Psoas muscle (tissue), 8 donors: ENCODE measurements at places on chromosomes 6 and 20.
A peak's percentile ranks its signal among the peaks of the same experiment; 100 is the strongest.

DNA sequence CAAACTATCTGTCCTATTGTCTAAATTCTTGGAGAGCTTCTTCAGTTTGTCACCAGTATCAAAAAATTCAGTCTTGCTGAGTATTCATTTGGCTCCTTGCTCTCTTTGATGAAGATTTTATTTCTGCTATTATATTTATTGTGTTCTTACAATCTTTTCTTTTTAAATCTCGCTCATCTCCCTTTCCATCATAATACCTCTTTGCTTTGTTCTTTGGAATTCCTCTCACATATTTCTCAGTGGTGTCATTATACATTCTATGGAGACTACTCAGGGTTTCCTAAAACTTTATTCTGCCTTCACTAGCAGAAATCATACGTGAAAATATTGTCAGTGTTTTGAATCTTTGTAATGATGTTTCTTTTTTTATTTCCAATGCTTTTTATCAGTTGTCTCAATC is 445.2 kb upstream of the ID4 start:
- no peaks in the 10 kb centered on the region for H3K4me1 ChIP-seq
- DNase-seq: no peak
- H3K4me3 ChIP-seq: no peak overlapping the region
- no peaks in the 10 kb centered on the region for H3K27me3 ChIP-seq

- H3K36me3 ChIP-seq: no peaks in the 10 kb centered on the region
- no peak overlapping the region for H3K27ac ChIP-seq
- no peaks in the 10 kb centered on the region for H3K27me3 ChIP-seq
- no peak for DNase-seq
- peaks cover 4% of the 10 kb centered on the region for H3K4me1 ChIP-seq
These were observed 24.8 kb downstream of the DUSP22 start for GRCh38 chr6:317060-317447.

DNA sequence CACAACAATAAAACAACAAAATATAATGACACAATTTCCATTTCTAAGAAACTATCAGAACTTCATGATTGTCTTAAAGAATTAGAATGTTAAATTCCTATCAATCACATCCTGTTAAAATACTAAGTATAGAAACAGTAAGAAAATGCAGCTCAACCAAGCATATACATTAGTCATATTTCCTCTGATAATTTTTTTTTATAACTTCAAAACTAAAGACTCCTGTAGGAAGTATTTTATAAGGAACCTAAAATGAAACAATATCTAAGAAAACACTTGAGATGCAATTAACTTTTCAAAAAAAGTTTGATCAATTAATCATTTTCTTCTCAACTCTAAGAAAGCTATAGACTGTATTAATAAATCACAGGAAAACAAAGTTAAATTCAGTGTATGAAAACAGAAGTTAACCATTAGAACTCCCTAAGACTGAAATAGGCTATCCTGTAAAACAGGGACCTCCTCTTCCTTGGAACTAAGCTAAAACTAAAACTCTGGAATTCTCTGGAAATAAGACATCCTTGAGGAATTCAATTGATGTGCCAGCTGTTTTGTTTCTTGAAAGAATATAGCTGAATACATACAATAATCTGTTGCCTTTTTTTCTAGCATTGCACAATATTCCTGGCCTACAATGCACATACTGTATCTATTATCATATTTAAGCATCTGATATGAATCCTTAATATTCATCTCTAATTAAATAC is 19.8 kb downstream of the FKBP5 start:
- no peaks in the 10 kb centered on the region for H3K27me3 ChIP-seq
- peaks cover 71% of the 10 kb centered on the region for H3K4me1 ChIP-seq
- H3K27ac ChIP-seq: peak overlapping the region; percentile 73
- H3K36me3 ChIP-seq: peaks cover 2% of the 10 kb centered on the region

DNA sequence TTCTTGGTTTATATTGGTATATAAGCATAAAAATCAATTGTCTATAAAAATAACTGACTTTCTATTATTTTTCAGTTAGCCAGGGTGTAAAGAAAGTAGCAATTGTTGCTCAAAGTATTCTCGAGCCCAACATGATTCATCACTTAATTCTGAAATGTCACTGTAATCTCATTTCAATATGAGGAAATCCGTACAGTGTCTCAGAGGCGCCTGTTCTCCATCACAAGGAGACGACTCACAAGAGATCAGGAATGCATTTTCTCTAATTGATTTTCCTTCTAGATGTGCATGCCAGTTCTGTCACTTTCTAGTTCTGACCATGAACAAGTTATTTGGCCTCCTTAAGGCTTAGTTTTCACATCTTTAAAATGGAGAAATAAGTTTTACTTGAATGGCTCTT is 753.1 kb downstream of the MAFB start:
- no peaks in the 10 kb centered on the region for H3K27me3 ChIP-seq
- H3K4me1 ChIP-seq: peaks cover 6% of the 10 kb centered on the region
- H3K36me3 ChIP-seq: no peaks in the 10 kb centered on the region
- H3K4me3 ChIP-seq: no peak overlapping the region
- DNase-seq: no peak
- no peak overlapping the region for H3K27ac ChIP-seq

GRCh38 chr6:165231177-165231576 is 78.2 kb downstream of the C6orf118 start:
- H3K27ac ChIP-seq: peak overlapping the region; percentile 91
- H3K4me1 ChIP-seq: peaks cover 19% of the 10 kb centered on the region
- H3K27me3 ChIP-seq: no peaks in the 10 kb centered on the region
- H3K4me3 ChIP-seq: peak overlapping the region; percentile 52

GRCh38 chr20:796921-797320 is 28.6 kb upstream of the SLC52A3 start:
- DNase-seq: no peak
- H3K27ac ChIP-seq: no peak overlapping the region
- H3K4me1 ChIP-seq: no peaks in the 10 kb centered on the region
- no peaks in the 10 kb centered on the region for H3K36me3 ChIP-seq

- no peaks in the 10 kb centered on the region for H3K36me3 ChIP-seq
- H3K27ac ChIP-seq: no peak overlapping the region
- H3K4me3 ChIP-seq: no peak overlapping the region
- no peaks in the 10 kb centered on the region for H3K4me1 ChIP-seq
These were observed 391.8 kb upstream of the SOX4 start for GRCh38 chr6:21201637-21202350.

DNA sequence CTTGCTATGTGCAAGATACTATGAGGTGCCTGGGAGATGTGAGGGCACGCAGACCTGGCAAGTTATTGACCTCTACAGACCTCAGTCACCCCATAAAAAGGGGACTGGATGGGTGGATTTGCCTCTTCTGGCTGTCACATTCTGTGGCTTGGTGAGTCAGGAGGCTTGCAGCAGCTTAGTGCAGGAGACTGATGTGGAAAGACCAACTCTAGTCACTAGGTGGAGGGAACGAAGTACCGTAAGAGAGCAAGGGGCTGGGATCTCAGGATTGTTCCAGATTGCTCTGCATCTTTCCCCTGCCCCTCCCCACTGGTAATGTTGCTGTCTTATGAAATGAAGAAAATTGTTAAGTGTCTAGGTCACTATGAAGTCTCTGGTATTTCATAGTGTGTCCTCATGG is 3.3 kb downstream of the MAPRE1 start:
- no peak for DNase-seq
- H3K27me3 ChIP-seq: no peaks in the 10 kb centered on the region
- H3K36me3 ChIP-seq: no peaks in the 10 kb centered on the region

- no peaks in the 10 kb centered on the region for H3K4me1 ChIP-seq
- no peaks in the 10 kb centered on the region for H3K27me3 ChIP-seq
- no peak overlapping the region for H3K27ac ChIP-seq
- no peak overlapping the region for H3K4me3 ChIP-seq
- no peak for DNase-seq
- no peaks in the 10 kb centered on the region for H3K36me3 ChIP-seq
These were observed 246.8 kb downstream of the MYLK4 start for GRCh38 chr6:2503816-2504494.

DNA sequence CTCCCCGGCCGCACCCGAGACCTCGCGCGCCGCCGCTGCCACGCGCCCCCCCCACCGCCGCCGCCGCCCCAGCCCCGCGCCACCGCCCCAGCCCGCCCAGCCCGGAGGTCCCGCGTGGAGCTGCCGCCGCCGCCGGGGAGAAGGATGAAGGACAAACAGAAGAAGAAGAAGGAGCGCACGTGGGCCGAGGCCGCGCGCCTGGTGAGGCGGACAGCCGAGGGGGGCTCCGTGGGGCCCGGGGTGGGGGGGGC is 426 bp downstream of the ASXL1 start:
- DNase-seq: no peak
- H3K4me3 ChIP-seq: peak overlapping the region; percentile 96
- H3K27ac ChIP-seq: peak overlapping the region; percentile 98

- H3K4me1 ChIP-seq: no peaks in the 10 kb centered on the region
- DNase-seq: no peak
- no peaks in the 10 kb centered on the region for H3K27me3 ChIP-seq
- H3K27ac ChIP-seq: no peak overlapping the region
- peaks cover 94% of the 10 kb centered on the region for H3K36me3 ChIP-seq
These were observed 12.3 kb upstream of the SLA2 start for GRCh38 chr20:36658300-36658699.

DNA sequence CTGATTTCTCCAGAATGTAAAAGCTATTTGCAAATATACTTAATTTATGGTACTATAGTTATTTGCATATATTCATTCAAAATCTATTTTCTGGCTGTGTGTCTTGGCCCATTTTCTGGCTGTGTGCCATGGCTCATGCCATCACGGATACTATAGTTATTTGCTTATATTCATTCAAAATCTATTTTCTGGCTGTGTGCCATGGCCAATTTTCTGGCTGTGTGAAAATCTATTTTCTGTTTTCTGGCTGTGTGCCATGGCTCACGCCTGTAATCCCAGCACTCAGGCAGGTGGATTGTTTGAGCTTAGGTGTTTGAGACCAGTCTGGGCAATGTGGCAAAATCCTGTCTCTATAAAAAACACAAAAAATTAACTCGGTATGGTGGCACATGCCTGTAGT is 28.9 kb upstream of the RIPK1 start:
- no peaks in the 10 kb centered on the region for H3K36me3 ChIP-seq
- peaks cover 8% of the 10 kb centered on the region for H3K4me1 ChIP-seq
- H3K4me3 ChIP-seq: no peak overlapping the region
- DNase-seq: no peak

- no peak overlapping the region for H3K27ac ChIP-seq
- H3K27me3 ChIP-seq: no peaks in the 10 kb centered on the region
These were observed 49.1 kb downstream of the SYTL3 start for GRCh38 chr6:158698931-158699330.

DNA sequence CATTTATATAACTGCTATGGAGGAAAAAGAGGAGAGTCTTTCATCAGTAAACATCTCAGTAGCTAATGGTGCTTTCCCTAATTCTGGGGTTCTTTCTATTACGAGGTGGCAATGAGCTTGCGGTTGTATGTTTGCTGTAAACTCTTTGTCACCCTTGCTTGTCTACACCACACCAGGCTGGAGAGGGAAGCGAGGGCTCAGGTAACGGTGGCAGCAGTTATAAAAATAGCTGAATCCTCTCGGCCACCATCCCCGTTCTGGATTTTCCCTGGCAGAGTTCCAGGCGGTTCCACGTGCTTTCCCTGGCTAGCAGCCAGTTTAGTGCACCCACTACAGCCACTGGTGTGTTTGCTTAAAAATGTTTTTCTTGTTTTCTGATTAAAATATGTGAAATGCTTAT is 39.0 kb downstream of the MAS1 start:
- H3K27ac ChIP-seq: no peak overlapping the region
- H3K4me3 ChIP-seq: no peak overlapping the region
- H3K4me1 ChIP-seq: no peaks in the 10 kb centered on the region
- no peaks in the 10 kb centered on the region for H3K36me3 ChIP-seq
- H3K27me3 ChIP-seq: no peaks in the 10 kb centered on the region

DNA sequence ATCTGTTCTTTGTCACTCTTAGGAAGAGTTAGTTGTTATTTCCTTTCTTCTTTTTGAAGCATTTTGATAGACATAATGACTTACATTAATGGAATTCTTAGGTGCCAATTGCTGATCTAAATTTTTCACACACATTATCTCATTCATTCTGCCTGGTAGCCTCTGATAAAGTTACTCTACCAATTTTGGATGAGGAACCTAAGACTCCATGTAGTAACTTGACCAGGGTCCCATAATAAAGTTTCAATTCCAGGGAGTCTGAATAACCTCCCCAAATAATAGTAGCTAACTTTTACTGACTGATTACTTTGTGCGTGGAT is 73.2 kb upstream of the CITED2 start:
- H3K4me1 ChIP-seq: no peaks in the 10 kb centered on the region
- DNase-seq: no peak
- H3K36me3 ChIP-seq: no peaks in the 10 kb centered on the region
- no peaks in the 10 kb centered on the region for H3K27me3 ChIP-seq
- no peak overlapping the region for H3K27ac ChIP-seq

GRCh38 chr6:166438211-166438861 is 55.6 kb upstream of the MPC1 start:
- H3K4me3 ChIP-seq: no peak overlapping the region
- H3K4me1 ChIP-seq: no peaks in the 10 kb centered on the region
- peaks cover 32% of the 10 kb centered on the region for H3K36me3 ChIP-seq
